Right forelimb (tissue), 1 donor: ENCODE measurements at places on chromosomes 7 and 10.
A peak's percentile ranks its signal among the peaks of the same experiment; 100 is the strongest.

DNA sequence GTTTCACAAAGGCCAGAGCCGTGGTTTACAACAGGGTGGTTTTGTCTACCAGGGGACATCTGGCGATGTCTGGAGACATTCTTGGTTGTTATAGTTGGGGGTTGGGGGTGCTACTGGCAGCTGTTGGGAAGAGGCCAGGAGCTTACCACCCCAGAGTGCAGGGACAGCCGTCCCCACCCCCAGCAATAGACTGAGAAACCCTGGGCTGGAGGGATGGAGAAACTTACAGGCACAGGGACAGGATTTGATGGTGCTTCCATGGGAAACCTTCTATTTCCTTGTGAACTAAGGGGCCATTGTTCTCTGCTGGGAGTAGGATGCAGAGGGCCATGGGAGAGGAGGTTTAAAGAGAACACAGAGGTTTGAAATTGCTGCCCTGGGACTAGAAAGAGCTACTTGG is 10.9 kb downstream of the ADCK2 start:
- no peak for DNase-seq

DNA sequence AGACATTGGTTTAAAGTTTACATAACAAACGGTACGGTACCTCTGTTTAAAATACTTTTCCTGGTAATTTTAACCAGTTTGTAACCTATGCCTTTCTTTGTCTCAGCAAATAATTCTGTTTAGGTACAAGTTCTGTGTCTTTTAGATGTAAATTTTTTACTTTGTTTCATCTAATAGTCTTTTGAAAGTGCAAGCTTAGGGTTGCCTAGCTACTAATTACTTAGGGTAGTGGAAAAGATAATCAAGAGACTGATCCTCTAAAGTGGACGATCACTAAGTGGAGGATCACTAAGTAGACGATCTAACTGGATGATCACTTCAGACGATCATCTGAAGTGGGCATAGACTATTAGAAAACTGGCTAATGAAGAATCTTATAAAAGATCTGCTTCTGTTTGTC is 16.1 kb upstream of the FKBP9 start:
- no peak for DNase-seq

DNA sequence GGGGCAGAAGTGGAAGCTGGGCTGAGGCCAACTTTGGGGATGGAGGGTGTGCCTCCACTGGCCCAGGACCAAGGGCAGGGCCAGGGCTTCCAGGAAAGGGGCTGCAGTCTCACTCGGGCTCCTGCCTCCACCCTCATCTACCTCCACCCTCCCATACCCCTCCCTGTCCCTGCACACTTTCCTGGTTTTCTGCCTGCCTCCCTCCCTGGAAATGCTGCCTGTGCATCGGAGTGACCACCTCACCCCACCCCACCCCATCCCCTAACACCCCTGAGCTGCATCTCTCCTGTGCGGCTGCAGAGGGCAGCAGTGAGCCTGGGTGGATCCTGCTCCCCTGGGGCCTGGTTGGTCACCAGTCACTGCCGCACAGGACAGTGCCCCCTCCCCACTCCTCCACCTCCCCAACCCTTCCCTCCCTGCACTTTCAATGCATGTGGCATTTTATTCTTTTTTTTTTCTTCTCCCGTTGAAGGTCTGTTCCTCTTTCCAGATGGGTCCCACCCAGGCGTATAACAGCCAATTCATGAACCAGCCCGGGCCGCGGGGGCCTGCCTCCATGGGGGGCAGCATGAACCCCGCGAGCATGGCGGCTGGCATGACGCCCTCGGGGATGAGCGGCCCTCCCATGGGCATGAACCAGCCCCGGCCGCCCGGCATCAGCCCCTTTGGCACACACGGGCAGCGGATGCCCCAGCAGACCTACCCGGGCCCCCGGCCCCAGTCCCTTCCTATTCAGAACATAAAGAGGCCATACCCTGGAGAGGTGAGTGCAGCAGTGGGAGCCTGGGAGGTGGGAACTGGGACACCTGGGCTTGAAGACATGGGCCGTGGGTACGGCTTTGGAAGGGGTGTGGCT is 54.1 kb upstream of the PPIF start:
- DNase-seq = no peak

GRCh38 chr7:47327698-47328391 is 254.1 kb downstream of the TNS3 start:
- DNase-seq = peak; percentile 92

GRCh38 chr10:102046095-102046494 is 9.9 kb downstream of the ARMH3 start:
- DNase-seq = no peak

GRCh38 chr7:102222445-102222844 is 64.2 kb upstream of the SH2B2 start:
- DNase-seq = no peak
